DND-41 (cell line): ENCODE measurements at places on chromosomes 2 and 18.
A peak's percentile ranks its signal among the peaks of the same experiment; 100 is the strongest.

- H3K27me3 ChIP-seq: peaks cover 2% of the 10 kb centered on the region
- no peak overlapping the region for H3K4me3 ChIP-seq
- no peaks in the 10 kb centered on the region for H3K4me1 ChIP-seq
- DNase-seq: no peak
Measured at GRCh38 chr2:236507393-236508085, 62.1 kb upstream of the ACKR3 start.

DNA sequence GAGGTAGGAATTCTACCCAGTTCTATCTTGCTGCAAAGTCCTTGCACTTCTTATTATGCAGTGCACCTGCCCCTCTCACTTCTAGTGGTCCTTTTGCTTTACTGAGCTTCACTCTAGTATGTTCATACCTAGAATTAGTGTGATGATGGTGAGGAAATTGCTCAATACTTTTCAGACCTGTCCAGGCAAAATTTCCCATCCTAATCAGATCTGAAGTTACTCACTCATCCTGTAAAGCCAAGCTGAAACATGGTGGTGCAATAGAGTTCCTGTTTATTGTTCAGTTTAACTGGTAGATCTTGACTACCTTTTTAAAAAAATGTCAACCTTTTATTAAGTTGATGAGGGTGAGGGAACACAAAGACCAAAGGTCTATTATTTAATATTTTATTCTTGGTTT lies 12.6 kb upstream of the FIGN start:
- H3K4me3 ChIP-seq: no peak overlapping the region
- H3K36me3 ChIP-seq: no peaks in the 10 kb centered on the region
- no peaks in the 10 kb centered on the region for H3K4me1 ChIP-seq
- H3K27ac ChIP-seq: no peak overlapping the region
- H3K27me3 ChIP-seq: no peaks in the 10 kb centered on the region

- no peak for DNase-seq
- H3K4me3 ChIP-seq: no peak overlapping the region
- H3K36me3 ChIP-seq: no peaks in the 10 kb centered on the region
- H3K4me1 ChIP-seq: no peaks in the 10 kb centered on the region
- H3K27ac ChIP-seq: no peak overlapping the region
- peaks cover 8% of the 10 kb centered on the region for H3K27me3 ChIP-seq
Measured at GRCh38 chr2:2699121-2699505, 368.0 kb upstream of the MYT1L start.

DNA sequence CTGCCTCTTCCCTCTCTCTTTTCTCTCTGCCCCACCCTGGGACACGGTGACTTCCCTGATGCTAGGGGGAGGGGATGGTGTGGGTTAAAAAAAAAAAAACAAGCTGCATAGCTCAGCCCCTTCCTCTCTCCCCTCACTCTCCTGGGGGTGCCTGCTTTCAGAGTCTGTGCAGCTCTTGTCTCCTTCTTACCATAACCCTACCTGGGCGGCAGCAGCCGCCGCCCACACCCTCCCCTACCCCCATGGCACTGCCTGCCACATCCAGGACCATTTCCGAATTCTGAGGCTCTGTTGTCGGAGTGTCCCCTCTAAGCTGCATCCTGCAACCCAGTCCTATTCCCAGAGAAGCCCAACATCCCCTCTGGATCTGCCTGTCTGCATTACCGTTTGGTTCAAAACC lies 16.0 kb downstream of the TTC32 start:
- H3K36me3 ChIP-seq: no peaks in the 10 kb centered on the region
- DNase-seq: no peak
- no peak overlapping the region for H3K4me3 ChIP-seq
- no peaks in the 10 kb centered on the region for H3K27me3 ChIP-seq
- no peak overlapping the region for H3K27ac ChIP-seq

GRCh38 chr2:238160206-238161129 lies 1.7 kb downstream of the ERFE start:
- no peaks in the 10 kb centered on the region for H3K27me3 ChIP-seq
- H3K4me3 ChIP-seq: no peak overlapping the region
- no peaks in the 10 kb centered on the region for H3K4me1 ChIP-seq
- no peak overlapping the region for H3K27ac ChIP-seq
- no peaks in the 10 kb centered on the region for H3K36me3 ChIP-seq

DNA sequence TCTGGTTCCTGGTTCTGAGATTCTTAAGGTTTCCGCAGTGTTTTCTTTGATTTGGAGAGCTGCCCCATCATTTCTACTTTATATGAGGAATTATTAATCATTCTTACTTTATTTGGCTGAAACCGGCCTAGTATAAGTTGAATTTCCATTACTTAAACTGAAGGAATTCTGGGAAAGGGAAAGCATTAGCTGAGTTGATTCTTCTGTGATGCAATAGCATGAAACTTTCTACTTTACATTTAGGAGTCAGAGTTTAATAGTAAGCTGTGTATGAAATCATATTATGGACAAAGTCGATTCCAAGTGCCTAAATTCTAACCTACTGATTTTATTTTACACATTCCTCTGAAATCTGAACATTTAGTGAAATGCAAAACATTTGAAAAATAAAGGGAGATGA lies 1269.7 kb upstream of the ZEB2 start:
- H3K4me3 ChIP-seq: no peak overlapping the region
- no peaks in the 10 kb centered on the region for H3K27me3 ChIP-seq
- no peaks in the 10 kb centered on the region for H3K36me3 ChIP-seq
- no peak for DNase-seq
- no peaks in the 10 kb centered on the region for H3K4me1 ChIP-seq

GRCh38 chr2:18455236-18455862 lies 105.1 kb downstream of the RDH14 start:
- no peaks in the 10 kb centered on the region for H3K36me3 ChIP-seq
- no peak for DNase-seq
- H3K27ac ChIP-seq: no peak overlapping the region
- no peak overlapping the region for H3K4me3 ChIP-seq

DNA sequence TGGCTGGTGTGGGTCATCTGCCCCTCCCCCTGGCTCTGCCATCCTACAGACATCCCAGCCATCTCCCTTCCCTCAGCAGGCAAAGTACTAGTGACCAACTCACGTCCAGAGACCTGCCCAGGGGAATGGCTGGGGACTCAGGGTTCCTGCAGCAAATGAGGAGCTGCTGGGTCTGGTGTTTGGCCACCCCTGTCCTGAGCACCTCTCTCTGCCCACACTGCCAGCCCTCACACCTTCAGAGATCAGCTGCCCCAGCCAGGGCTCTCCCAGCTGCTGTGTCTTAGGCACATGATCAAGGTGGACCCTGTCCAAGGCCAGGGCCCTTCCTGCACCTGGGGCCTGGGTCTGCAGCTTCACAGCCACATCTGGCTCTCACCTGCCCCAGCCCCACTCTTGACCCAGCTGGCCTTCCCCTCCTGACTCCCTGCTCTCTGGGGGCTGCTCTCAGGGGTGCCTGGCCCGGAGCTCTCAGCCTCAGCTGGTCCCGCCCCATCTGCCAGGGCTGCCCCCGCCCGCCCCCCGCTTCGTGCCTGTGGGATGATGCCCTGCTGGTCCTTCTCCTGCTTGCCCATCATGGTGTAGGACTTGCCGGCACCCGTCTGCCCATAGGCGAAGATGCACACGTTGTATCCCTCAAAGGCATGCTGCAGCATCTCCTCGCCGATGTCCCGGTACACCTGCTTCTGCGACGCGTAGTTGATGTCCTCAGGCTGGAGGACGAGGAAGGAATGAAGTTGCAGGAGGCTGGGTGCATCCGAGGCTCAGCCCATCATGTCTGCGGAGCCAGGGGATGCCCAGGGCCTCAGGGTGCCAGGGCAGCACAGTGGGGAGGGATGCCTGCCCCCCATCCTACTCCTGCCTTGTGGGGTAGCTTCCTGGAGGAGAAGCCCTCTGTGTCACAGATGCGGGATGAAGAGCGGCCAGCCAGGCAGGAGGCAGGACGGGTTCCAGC lies 32.2 kb downstream of the KIF1A start:
- H3K27ac ChIP-seq: no peak overlapping the region
- H3K4me3 ChIP-seq: no peak overlapping the region
- no peaks in the 10 kb centered on the region for H3K4me1 ChIP-seq
- no peaks in the 10 kb centered on the region for H3K27me3 ChIP-seq
- DNase-seq: no peak
- H3K36me3 ChIP-seq: no peaks in the 10 kb centered on the region

DNA sequence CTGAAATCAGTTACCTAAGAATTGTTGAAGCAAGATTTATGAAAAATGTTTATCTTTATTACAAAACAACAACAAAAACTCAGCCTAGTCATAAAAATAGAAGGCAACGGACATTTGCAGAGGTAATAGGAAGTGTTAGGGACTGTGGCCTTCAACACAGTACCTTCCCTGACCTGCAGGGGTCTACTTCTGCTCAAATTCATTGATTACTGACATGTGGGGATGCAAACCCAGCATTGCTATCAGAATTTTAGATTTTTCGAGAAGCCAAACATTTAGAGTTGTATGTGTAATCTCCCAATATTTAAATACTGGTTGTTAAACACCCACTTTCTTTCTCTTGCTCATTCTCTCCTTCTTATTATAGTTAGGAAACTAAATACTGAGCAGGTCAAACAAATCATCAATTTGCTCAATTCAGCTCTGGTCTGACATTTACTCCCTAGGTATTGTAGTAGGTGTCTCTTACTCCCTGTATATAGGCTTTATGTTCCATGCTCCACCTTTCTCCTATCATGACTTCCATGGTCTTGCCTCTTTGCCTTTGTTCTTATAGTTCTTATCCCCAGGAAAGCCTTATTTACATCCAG lies 198.5 kb downstream of the UBE2E3 start:
- no peaks in the 10 kb centered on the region for H3K27me3 ChIP-seq
- peak; percentile 23 for DNase-seq

DNA sequence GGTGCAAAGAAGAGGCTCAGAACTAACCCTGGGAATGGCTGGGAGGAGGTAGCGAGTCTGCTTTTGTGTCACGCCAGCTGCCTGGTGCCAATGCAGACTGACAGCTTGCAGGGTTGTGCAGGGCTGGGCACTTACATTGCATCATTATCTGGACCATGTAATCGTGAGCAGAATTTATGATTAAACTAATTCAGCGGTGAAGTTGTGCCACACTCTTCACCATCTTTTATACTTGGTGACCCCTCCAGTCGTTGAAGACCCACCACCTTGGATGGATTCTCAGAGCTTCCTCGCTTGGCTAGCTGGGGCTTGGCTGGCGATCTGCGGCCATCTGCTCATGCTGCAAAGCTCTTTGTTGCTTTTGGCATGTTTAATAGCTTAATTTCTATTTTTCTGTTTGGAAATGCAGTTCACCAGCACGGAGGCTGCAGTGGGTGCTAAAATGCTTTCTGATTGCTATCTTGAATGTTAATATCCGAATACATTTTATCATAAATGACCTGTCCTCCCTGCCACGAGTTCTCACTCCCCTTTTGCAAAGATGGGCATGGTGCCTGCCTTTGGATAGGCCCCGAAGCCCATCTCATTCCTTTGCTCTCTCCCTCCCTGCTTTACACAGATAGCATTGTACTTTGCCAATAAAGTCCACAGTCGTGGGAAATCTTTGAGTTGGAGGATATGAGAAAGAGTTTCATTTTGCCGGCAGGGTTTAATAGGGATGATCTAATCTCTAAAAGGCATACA lies 188.2 kb downstream of the PRKCE start:
- no peaks in the 10 kb centered on the region for H3K27me3 ChIP-seq
- H3K4me1 ChIP-seq: peaks cover 54% of the 10 kb centered on the region
- no peak for DNase-seq
- no peaks in the 10 kb centered on the region for H3K36me3 ChIP-seq

DNA sequence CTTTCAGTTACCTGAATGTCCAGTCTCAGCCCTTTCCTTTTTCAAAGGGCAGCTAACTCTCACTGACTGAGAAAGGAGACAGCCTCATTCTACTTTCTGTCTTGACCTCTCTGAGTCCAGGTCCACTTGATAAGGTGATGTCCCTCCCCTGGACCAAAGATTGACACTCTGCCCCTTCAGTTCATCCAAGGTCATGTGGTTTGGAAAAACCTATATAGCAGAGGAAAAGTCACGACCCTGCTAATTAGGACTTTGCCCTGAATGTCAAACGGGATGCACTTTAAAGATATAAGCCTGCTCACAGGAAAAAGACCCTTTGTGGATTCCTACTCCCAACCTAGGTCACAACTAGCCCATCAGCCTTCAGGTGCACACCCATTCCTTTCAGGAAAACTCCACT lies 208.3 kb downstream of the AGPS start:
- H3K4me3 ChIP-seq: no peak overlapping the region
- H3K36me3 ChIP-seq: no peaks in the 10 kb centered on the region

DNA sequence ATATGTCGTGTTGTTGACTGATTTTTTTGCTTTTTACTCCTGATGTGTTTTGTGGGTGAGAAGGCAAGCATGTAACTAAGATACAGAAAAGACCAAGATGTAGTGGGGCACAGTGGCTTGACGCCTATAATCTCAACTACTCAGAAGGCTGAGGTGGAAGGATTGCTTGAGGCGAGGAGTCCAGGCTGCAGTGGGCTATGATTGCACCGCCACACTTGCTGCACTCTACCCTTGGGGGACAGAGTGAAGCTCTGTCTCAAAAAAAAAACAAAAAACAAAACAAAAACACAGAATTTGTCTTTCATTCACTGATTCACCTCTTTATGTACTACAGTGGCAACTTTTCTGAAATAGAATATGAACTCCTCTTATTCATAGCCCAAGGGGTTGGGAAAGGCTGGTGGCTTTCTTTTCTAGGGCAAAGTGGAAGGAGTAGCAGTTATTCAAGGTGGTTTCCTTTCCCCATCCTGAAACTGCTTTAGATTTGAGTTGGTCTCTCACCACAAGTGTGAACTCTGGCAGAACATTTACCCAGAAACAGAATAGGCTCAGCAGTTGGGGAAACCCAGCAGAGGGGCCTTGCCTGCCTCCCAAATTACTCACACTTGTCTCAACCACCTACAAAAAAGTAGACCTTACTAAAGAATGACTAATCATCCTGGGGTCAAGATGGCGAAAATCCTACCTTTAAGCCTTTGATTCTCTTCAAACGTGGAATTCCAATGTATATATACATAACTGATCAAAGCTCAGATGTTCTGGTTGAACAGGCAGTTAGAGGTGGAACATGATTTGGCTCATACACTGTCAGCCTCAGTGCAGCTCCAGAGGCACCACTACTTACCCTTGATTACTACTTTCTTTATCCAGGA lies 6.5 kb downstream of the TANK start:
- H3K36me3 ChIP-seq: peaks cover 36% of the 10 kb centered on the region
- H3K27me3 ChIP-seq: no peaks in the 10 kb centered on the region
- peak; percentile 21 for DNase-seq
- peaks cover 21% of the 10 kb centered on the region for H3K4me1 ChIP-seq

DNA sequence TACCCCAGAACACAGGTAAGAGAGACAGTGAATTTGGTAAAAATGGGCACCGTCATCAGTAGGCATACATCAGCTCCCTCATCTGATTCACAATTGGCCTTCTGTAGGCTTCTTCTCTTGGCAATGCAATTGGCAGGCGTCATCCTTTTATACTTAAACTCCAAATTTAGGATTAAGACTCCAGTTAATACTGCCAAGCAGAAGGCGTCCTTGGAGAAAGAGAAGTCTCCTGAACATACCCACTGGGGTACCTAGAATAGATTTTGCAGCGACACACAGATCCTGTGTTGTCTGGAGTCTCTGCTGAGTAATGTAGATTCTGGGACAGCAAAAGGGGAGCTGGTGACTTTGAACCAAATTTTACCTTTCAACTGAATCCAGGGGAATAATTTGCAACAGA lies 592 bp upstream of the METAP1D start:
- no peaks in the 10 kb centered on the region for H3K27me3 ChIP-seq
- peak overlapping the region; percentile 54 for H3K27ac ChIP-seq
- H3K4me1 ChIP-seq: peaks cover 24% of the 10 kb centered on the region
- no peaks in the 10 kb centered on the region for H3K36me3 ChIP-seq
- no peak for DNase-seq
- peak overlapping the region; percentile 30; the same call in 1 of the 2 replicates for H3K4me3 ChIP-seq

- H3K27ac ChIP-seq: no peak overlapping the region
- H3K27me3 ChIP-seq: no peaks in the 10 kb centered on the region
- H3K4me1 ChIP-seq: no peaks in the 10 kb centered on the region
- H3K36me3 ChIP-seq: no peaks in the 10 kb centered on the region
Measured at GRCh38 chr2:54176577-54176976, 61.2 kb downstream of the ACYP2 start.
